ENCODE measurements at places on chromosomes 6 and 20.

- DNase-seq: no peak
Measured at GRCh38 chr6:137775227-137775626, 91.8 kb upstream of the TNFAIP3 start.

DNA sequence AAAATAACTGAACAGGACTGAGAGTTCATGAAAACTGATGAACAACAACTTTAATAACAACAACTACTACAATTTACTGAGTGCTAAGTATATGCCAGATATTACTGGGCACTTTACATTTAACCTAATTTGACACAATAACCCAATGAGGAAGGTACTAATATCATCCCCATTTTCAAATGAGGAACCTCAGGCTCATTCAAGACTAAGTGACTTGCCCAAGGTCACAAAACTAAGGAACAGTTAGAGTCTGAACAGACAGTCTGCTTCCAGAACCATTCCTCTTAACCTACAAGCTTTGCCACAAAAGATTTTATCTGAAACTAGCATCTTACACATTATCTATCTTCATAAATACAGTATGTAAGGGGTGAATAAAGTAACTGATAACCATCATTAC, 10.6 kb upstream of the NDRG3 start:
- no peak for DNase-seq

DNA sequence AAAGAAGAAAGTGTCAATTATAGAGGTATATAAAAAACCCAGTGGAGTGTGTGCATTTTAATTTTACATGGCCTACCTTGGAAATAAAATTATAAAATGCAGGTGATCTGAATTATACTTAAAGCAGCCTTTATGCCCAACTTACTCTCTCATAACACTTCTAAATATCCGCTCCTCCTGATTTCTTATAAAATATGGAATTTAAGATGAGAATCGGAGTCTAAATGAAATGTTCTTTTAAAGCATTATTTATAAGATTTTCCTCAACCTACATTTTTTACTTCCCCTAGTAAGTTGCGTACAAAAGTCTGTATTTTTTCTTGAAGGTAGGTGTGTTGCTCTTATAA, 3.5 kb downstream of the CITED2 start:
- DNase-seq: no peak

GRCh38 chr6:43058531-43058930, 703 bp downstream of the MRPL2 start:
- no peak for DNase-seq

DNA sequence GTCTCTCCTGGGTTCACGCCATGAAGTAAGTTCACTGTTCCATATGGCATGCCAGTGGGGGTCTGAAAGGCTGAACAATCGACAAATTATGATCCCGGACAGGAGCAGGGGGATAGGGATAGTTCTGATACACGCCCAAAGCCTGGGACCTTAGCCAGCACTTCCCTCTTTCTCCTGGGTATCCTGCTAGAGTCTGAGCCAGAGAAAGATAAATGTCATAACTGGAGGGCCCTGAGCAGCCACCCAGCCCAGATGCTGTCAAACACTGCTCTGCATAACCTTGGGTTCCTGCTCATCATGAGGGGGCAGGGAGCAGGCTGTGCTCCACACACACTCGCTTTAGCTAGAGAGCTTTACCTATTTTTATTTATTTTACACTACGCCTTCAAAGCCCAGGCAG, 12.3 kb downstream of the EDEM2 start:
- no peak for DNase-seq

DNA sequence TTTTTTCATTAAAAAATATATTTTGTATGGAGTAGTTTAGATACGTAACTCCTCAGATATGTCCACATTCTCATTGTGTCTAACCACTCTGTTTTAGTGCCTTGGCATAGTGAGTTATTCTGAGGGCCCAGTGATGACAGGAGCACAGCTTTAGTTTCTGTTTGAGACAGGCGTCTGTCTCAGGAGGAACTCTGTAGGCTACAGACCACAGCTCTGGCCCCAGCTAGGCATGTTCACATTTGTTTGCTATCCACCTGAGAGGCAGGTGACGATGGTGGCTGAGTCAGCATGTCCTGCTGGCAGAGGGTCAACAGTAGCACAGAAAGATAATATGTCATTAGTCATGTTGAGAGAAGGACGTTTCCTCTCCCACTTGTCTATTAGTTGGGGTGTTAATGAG, 16.3 kb downstream of the LRRC1 start:
- no peak for DNase-seq

DNA sequence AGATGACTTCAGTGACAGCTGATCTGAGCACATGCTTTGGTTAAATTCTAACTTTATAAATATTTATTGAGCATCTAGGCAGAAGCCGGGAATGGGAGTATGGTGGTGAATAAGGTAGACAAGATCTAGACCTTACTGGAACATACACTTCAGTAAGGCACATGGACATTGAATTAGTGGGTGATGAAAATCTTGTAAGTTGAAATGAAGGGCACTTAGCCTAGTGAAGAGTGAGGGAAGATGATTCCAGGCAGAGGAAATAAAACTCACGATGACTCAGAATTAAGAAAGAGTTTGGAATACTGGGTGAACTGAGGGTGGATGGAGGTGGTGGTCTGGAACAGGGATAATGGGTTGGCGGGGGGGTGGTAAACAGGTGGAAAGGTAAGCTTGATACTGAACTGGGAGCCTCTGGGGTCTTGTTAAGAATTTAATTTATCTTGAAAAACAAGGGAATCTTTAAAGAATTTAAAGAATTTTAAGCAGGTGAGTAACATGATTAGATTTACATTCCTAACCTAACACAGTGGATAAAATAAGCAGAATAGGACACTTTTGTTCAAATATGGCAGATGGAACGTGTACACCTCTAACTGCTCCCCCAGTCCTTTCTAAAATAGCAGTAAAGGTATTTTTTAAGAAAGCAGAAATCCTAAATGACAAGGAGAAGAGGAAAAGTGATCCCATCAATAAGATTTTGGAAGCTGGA, 75.2 kb upstream of the ARHGAP18 start:
- DNase-seq: no peak

GRCh38 chr6:157077251-157077650, 246.1 kb downstream of the TMEM242 start:
- DNase-seq: no peak
